ENCODE measurements at places on chromosomes 6 and 20.
A peak's percentile ranks its signal among the peaks of the same experiment; 100 is the strongest.

GRCh38 chr20:44370639-44371218 is 15.2 kb downstream of the HNF4A start:
- no peak for DNase-seq

GRCh38 chr6:35810971-35811698 is 6.0 kb downstream of the LHFPL5 start:
- DNase-seq: no peak

DNA sequence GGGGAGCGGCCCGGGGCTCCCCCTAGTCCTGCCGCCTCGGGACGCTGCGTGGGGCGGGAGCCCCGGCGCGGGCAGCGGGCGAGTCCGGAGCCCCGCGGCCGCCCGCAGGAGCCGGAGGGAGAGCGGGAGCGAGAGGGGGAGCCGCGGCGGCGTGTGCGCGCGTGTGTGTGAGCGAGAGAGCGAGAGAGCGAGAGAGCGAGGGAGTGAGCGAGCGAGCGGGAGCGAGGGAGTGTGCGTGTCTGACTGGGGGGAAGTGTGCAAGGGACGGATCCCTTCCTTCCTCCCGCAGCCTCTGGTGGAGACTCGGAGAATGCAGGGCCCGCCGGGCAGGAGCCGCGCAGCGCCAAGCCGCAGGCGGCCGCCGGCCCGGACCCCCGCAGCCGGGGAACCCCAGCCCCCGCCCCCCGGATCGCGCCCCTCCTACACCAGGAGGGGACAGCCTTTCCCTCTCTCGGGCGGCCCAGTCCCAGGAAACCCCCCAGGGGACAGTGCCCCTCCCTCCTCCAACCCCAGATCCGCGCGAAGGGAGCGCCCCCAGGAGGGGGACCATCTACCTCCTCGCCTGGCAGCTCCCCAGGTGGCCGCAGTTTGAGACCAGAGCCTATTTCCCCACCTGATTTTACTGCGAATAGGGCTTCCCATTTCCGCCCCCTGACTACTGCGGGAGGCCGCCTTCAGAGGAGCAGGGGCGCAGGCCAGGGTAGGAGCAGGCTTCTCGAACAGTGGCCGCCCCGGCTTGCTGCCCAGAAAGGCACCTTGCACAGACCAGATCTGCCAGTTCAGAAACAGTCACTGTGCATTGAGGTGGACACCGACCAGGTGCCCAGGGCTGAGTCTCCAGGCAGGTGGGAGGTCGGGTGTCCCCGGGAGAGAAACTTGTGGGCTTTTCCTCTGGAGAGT is at the start of gene CDH22:
Gene CDH22 (minus strand): TSS at position 241 of the 900 bp plus-strand sequence. CDS start 57,204 bp downstream, outside the sequence.
- peak; percentile 91 for DNase-seq

- peak; percentile 74 for DNase-seq
Measured at GRCh38 chr20:62449951-62450691, 22.8 kb upstream of the RBBP8NL start.

DNA sequence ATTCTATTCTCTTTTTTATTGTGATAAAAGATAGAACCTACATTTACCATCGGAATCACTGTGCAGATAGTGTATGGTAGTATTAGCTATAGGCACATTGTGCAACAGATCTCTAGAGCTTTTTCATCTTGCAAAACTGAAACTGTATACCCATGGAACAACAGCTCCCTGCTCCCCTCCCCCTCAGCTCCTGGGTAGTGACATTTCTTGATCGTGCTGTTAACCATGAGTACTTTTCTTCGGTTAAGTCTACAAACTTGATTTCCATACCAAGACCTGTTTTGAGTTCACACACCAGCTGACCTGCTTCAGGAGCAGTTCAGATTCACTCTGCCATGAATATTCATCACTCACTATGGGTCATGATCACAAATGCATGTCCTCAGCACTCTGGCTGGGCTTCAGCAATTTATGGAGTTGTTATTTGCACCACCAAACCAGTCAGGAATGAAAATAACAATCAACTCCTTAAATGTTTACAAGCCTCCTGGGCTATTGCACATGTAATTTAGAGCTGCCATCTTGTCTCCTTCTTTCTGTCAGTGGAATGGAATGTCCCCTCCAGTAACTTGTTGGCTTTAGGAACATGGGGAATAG is 32.8 kb downstream of the PRDM1 start:
- DNase-seq: no peak

GRCh38 chr6:151690768-151691562 is 116.5 kb upstream of the ESR1 start:
- no peak for DNase-seq

- DNase-seq: no peak
Measured at GRCh38 chr6:151036869-151037680, 171.6 kb downstream of the MTHFD1L start.

- no peak for DNase-seq
Measured at GRCh38 chr20:23234311-23235078, 116.1 kb upstream of the NXT1 start.

DNA sequence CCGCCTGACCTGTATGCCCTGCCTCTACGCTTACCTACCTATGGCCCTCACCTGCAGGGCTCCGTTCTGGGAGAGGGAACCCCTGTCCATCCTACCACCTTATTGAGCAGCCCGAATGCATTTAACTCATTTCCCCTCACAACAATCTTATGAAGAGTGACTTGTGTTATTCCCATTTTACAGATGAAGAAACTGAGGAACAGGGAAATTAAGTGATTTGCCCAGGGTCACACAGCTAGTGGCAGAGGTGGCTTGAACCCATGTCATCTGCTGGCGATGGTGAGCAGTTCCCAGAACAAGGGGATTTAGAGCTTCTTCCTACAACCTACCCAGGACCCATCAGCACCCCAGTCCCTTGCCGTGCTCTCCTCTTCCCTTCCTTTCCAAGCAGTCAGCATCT is 42.3 kb upstream of the LRFN2 start:
- no peak for DNase-seq

DNA sequence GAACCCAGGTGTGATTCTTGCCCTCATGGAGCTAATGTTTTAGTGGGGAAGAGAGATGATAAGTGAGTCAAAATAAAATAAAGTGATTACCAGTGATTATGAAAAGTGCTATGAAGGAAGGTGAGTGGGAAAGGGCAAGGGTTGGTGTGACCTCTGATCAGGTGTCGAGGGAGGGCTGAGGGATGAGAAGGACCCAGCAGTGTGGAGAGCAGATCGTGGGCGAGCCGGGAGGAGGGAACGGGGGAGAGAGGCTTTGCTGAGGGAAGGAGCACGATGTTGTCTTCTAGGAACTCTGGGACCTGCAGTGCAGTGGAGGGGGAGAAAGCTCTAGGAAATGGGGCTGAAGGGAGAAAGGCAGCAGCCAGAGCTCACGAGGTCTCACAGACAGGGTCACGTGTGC is 192.1 kb downstream of the TMEM242 start:
- DNase-seq: no peak

DNA sequence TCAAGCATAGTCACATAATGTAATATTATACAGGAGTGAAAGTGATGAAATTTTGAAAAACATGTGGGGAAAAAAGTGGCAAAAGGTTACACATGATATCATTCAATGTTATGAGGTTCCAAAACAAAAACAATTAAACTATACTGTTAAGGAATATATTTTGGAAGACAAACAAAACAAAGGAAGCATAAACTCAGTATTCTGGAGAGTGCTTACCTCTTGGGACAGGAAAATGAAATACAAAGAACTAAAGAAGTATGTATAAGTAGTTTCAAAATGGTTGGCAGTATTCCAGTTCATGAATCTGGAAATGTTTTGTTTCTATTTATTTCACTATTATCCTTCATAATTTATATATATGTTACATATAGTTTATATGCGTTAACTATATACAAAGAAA is 213.5 kb downstream of the MOXD1 start:
- no peak for DNase-seq

GRCh38 chr6:137919837-137920730 is 53.0 kb downstream of the TNFAIP3 start:
- no peak for DNase-seq

DNA sequence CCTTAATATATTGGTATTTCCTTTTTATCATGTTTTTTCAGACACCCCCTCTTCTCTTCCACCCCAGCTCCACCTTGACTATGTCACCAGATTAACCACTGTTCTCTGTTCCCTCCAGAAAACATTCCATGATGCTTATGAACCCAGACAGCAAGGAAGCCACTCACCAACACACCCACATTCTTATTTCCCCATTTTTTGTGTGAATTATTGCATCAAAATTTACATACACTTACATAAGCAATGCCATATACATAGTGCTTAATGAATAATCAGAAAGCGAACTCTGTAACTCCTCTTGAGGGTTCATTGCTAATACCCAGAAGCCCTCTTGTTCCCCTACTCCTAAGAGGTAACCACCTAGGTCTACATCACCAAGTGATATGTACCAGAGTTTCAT is 182.3 kb upstream of the CDYL start:
- DNase-seq: no peak

DNA sequence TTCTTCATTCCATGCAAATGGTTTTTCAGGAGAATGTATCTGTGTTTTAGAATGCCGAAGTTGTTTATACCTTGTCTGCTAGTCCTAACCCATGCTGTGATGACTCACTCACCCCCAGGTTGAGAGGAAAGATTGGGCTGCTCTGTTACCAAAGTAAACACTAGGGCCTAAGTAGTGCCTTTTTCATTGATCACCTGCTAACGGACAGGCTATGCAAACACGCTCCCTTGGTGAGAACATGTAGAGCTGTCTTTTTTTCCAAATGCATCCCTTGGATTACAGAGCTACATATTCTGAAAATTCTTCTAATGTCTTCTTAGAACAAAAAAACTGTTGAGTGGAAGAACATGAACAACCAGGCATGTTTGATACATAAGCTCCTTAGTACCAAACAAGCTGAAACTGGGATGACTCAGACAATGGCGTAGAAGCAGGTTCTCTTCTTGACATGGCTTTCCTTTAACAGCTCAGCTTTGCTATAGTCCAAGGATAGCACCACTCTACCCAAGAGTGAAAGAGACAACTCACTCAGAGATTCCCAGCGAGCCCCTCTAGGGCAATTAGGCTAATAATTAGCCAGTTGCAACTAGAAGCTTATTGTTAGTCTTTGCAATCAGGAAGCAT is 20.5 kb downstream of the PERP start:
- no peak for DNase-seq

- peak; percentile 11 for DNase-seq
Measured at GRCh38 chr20:57647006-57647932, 27.0 kb upstream of the ZBP1 start.

DNA sequence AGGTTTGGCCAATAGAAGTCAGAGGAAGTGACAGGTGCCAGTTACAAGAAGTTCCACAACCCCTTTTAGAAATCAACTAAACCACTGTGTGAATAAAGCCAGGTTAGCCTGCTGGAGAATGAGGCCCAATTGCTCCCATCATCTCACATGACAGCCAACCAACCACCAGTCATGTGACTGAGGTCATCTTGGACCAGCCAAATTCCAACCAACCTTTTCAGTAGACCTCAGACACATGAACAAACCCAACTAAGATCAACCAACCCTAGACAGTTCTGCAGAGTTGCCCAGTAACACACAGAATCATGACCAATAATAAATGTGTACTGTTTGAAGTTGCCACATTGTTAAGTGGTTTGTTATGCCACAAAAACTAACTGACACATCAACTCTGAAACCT is 44.6 kb upstream of the GGTLC1 start:
- no peak for DNase-seq

DNA sequence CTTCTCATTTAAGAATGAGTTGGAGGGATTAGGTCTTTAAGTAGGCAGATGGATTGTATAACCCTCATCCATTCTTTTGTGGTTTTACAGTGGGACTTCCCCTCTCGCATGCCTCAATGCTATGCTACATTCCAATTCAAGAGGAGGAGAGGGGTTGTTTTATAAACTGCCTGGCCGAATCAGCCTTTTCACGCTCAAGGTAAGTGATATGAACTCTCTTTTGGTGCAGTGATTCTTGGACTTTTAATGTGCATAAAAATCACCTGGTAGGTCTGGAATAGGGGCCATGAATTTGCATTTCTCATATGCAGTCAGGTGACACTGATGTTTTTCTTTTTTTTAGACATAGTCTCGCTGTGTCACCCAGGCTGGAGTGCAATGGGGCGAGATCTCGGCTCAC is 10.8 kb downstream of the ASXL1 start:
- no peak for DNase-seq

GRCh38 chr6:32982084-32982701 is 13.8 kb downstream of the BRD2 start:
- no peak for DNase-seq

DNA sequence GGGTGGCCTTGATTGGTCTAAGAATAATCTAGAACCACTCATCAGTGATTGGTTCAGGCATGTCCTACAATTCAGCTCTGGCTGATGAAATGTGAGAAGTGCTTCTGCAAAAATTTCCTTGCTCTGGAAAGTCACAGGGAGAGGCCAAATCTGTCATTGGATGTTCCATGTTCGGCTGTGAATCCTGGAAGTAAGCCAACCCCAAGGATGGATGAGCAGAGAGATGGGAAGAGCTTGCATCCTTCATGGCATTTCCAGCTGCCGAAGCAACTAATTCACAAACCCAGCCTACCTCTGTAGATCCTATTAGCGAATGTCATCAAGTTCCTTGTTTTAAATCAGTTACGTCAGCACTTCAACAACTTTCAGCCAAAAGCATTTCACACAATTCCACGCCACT is 187.2 kb upstream of the SOX4 start:
- no peak for DNase-seq

DNA sequence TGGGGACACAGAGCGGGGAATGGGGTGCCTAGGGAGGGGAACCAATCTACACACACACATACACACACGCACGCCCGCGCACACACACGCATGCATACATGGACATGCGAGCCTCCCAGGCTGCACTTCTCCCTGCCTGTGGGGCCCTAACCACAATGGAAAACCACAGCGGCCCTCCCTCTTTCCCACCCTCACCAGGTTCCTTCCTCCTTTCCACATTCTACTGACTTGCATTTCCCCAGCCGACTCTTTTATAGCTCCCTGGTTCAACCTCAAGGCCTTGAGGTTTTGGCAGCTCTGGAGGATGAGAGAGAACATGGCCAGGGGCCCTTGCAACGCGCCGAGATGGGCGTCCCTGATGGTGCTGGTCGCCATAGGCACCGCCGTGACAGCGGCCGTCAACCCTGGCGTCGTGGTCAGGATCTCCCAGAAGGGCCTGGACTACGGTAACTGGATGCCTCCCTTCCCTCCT is at the start of gene BPI:
Gene BPI (plus strand): TSS at position 249 of the 472 bp plus-strand sequence. CDS start 68 bp downstream, at position 317.
- no peak for DNase-seq

DNA sequence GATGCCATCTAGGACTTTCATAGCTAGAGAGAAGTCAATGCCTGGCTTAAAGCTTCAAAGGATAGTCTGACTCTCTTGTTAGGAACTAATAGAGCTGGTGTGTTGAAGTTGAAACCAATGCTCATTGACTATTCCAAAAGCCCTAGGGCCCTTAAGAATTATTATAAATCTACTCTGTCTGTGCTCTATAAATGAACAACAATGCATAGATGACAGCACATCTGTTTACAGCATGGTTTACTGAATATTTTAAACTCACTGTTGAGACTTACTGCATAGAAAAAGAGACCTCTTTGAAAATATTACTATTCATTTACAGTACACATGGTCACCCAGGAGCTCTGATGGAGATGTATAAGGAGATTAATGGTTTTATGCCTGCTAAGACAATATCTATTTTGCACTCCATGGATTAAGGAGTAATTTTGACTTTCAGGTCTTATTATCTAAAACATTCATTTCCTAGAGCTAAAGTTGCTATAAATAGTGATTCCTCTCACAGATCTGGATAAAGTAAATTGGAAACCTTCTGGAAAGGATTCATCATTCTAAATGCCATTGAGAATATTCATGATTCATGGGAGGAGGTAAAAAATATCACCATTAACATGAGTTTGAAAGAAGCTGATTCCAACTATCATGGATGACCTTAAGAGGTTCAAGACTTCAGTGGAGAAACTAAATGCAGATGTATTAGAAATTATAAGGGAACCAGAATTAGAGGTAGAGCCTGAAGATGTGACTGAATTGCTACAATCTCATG is 763.5 kb upstream of the MAP3K7 start:
- no peak for DNase-seq

- no peak for DNase-seq
Measured at GRCh38 chr6:89471287-89471867, 38.4 kb downstream of the ANKRD6 start.

Measured in SK-N-SH (cell line).